ENCODE measurements at places on chromosomes 7 and 10. TPM values are rescaled to one million over a fixed set of nuclear protein-coding genes. Genes with fewer than 3 reads are reported as not detected.
A peak's percentile ranks its signal among the peaks of the same experiment; 100 is the strongest.

Gene LBX1
- total RNA-seq: not detected

Gene PTF1A
- total RNA-seq: not detected

Gene ELAPOR2
- 8.6 TPM for total RNA-seq

Gene HMX3
- not detected for total RNA-seq

Gene MYL7
- not detected for total RNA-seq

Gene PAOX
- 5.8 TPM for total RNA-seq

Gene GSTO2
- total RNA-seq: 1.4 TPM

Gene WEE2
- total RNA-seq: 0.68 TPM

Gene KIAA1217
- not detected for total RNA-seq

GRCh38 chr7:921581-922333, 32.7 kb downstream of the ADAP1 start:
- peak overlapping the region; percentile 87 for H3K27ac ChIP-seq
- no peaks in the 10 kb centered on the region for H3K27me3 ChIP-seq
- peak overlapping the region; percentile 32 for H3K4me3 ChIP-seq
- H3K4me1 ChIP-seq: peaks cover 63% of the 10 kb centered on the region

GRCh38 chr7:14905764-14906163, 3.2 kb upstream of the DGKB start:
- no peaks in the 10 kb centered on the region for H3K4me1 ChIP-seq
- no peak overlapping the region for H3K27ac ChIP-seq
- H3K27me3 ChIP-seq: no peaks in the 10 kb centered on the region
- DNase-seq: no peak

- DNase-seq: no peak
- H3K4me1 ChIP-seq: peaks cover 9% of the 10 kb centered on the region
- H3K27me3 ChIP-seq: peaks cover 29% of the 10 kb centered on the region
- H3K4me3 ChIP-seq: peak within 1 kb of the TSS; percentile 1
- no peak within 1 kb of the TSS for H3K27ac ChIP-seq
Measured at GRCh38 chr7:29146057-29146706, at the start of gene CPVL. Gene CPVL, minus strand, starts transcription at chr7:29146537. Its CDS starts 25,476 bp downstream, at chr7:29121061.

DNA sequence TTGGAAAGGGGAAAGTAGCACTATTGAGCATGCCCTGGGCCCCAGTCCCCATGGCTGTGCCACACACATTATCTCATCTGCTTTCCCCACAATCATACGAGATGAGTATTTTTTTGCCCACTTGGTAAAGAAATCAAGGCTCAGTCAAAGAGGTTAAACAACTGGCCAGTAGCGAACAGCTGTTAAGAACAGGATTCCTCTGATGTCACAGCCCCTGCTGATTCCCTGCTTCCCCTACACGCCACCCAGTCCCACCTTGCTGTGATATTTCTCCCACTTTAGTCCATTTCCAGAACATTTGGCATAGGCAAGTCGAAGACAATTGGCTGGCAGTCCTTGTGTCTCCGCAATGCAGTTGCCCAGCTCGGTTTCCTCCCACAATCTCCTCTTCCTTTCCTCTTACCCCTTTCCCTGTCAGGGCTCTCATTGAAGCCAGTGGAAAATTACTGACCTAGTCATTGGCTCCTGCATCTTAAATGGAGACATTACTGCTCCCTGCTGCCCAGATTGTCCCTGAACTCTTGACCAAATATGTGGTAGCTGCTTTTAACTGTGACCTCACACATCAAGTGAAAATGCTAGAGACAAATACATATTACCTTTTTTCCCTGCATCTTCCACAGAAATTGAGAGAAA, 56.5 kb upstream of the EEPD1 start:
- DNase-seq: no peak
- H3K27me3 ChIP-seq: no peaks in the 10 kb centered on the region
- no peaks in the 10 kb centered on the region for H3K36me3 ChIP-seq
- no peak overlapping the region for H3K27ac ChIP-seq

- H3K36me3 ChIP-seq: no peaks in the 10 kb centered on the region
- no peak overlapping the region for H3K27ac ChIP-seq
- DNase-seq: no peak
- no peaks in the 10 kb centered on the region for H3K4me1 ChIP-seq
- no peak overlapping the region for H3K4me3 ChIP-seq
Measured at GRCh38 chr10:8453587-8453986, 399.1 kb downstream of the GATA3 start.

- H3K27me3 ChIP-seq: no peaks in the 10 kb centered on the region
- peaks cover 12% of the 10 kb centered on the region for H3K4me1 ChIP-seq
- no peak overlapping the region for H3K4me3 ChIP-seq
- H3K36me3 ChIP-seq: peaks cover 16% of the 10 kb centered on the region
- no peak overlapping the region for H3K27ac ChIP-seq
- DNase-seq: no peak
Measured at GRCh38 chr7:137930581-137930980, 71.3 kb downstream of the CREB3L2 start.

DNA sequence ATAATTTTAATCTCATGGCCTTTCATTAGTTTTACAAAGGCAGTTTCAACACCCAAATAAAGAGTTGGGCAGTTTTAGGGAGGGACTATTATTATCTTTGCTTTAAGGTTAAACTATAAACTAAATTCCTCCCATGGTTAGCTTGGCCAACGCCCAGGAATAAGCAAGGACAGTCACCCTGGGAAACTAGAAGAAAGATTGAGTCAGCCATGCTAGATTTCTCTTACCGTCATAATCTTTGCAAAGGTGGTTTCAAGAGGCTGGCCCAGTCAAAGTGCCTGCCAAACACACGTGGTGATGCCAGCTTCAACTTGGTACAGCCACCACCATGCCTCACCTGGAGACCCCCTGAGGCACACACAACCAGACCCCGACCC, 317.4 kb upstream of the SP8 start:
- no peak for DNase-seq
- H3K4me1 ChIP-seq: no peaks in the 10 kb centered on the region
- H3K27ac ChIP-seq: no peak overlapping the region
- no peaks in the 10 kb centered on the region for H3K36me3 ChIP-seq

DNA sequence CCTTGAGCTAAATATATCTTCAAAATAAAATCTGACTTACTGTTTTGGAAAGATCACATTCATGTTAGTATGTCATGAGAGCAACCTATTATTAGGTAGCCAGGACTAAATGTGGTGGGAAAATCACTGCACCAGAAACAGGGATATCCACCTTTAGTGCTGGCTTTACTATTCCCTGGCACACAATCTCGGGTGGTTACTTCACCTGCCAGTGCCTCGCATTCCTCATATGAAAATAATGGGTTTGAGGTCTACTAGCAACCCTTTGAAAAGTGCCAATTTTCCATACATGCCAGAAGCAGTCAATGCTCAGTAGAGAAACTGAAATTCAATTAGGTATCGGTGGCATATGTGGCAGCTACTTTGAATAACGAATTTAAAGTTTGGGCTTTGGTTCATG, 36.8 kb downstream of the PTN start:
- H3K4me1 ChIP-seq: no peaks in the 10 kb centered on the region
- DNase-seq: no peak
- H3K27ac ChIP-seq: no peak overlapping the region
- no peaks in the 10 kb centered on the region for H3K27me3 ChIP-seq
- H3K4me3 ChIP-seq: no peak overlapping the region

GRCh38 chr10:59799421-59799820, 46.2 kb upstream of the MRLN start:
- no peak overlapping the region for H3K4me3 ChIP-seq
- H3K36me3 ChIP-seq: peaks cover 29% of the 10 kb centered on the region
- DNase-seq: no peak

DNA sequence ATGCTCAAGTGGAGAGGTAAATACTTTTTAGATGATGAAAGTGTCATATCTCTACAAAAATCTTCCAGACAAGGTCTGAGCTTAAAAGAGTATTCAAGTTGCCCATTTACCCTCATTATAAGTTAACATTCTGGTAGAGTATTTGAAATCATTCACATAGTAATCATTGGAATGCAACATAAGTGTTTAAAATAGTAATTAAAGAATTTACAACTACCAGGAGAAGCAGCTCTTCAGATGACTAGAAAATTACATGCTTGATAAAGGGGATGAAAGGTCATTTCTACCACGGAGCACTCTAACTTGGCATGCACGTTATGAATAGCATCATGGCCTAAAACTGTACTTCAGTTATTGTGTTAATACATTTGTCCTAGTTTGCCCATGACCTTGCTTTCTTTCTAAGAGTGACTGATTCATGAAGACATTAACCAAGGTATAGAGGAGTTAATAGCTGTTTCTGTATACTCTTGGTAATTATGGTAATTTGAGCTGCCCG, 120.0 kb downstream of the SEMA3E start:
- H3K27me3 ChIP-seq: no peaks in the 10 kb centered on the region
- no peak overlapping the region for H3K27ac ChIP-seq
- H3K36me3 ChIP-seq: no peaks in the 10 kb centered on the region
- H3K4me1 ChIP-seq: no peaks in the 10 kb centered on the region

DNA sequence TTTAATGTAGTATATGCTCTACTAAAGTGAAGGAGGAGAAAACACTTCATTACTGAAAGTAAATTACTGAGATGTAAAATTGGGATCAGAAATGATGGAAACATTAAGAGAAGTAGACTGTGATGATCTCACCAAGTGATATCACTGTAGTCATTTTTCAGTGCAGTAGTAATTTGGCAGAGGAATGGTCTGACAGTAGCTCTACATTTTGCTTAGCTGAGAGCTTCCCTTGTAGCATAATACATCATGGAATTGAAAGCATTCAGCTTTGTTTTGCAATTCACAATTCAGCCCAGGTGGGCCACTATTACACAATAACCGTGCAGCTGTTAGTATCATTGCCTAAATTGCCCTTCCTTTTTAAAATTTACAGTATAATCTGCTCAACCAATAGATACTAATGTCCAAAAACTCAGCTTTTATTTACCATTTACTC, 19.4 kb upstream of the CABCOCO1 start:
- DNase-seq: no peak
- H3K36me3 ChIP-seq: no peaks in the 10 kb centered on the region
- no peak overlapping the region for H3K27ac ChIP-seq
- H3K4me1 ChIP-seq: no peaks in the 10 kb centered on the region

DNA sequence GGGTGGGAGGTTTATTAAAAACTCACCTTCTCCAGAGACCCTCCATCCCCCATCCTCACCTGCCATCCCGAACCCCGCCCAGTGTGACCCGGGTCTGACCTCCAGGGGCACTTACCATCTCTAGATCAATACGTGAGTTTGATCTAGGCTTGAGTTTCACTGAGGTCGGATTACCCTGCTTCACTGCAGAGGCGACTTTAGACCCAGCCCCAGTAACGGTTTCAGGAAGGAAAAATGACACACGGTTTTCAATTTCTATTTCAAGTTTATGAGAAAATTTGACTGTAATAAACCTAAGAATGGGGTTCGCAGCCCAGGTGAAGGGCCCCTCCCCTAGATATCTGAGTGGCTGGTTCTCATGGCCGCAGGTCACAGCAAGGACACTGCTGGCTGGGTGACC, 33.1 kb downstream of the RCC1L start:
- H3K36me3 ChIP-seq: peaks cover 13% of the 10 kb centered on the region

- H3K27me3 ChIP-seq: no peaks in the 10 kb centered on the region
- H3K36me3 ChIP-seq: no peaks in the 10 kb centered on the region
- H3K4me1 ChIP-seq: peaks cover 4% of the 10 kb centered on the region
- H3K27ac ChIP-seq: no peak overlapping the region
Measured at GRCh38 chr10:133484818-133485217, 31.1 kb downstream of the SCART1 start.

- no peaks in the 10 kb centered on the region for H3K36me3 ChIP-seq
- H3K27ac ChIP-seq: no peak overlapping the region
- no peak overlapping the region for H3K4me3 ChIP-seq
- peaks cover 9% of the 10 kb centered on the region for H3K4me1 ChIP-seq
- H3K27me3 ChIP-seq: no peaks in the 10 kb centered on the region
Measured at GRCh38 chr10:31932838-31933237, 4.2 kb upstream of the ARHGAP12 start.

- peaks cover 2% of the 10 kb centered on the region for H3K27me3 ChIP-seq
- DNase-seq: peak; percentile 10
- H3K4me3 ChIP-seq: no peak overlapping the region
- H3K36me3 ChIP-seq: no peaks in the 10 kb centered on the region
- H3K4me1 ChIP-seq: peaks cover 16% of the 10 kb centered on the region
Measured at GRCh38 chr7:157501581-157501980, 164.8 kb downstream of the DNAJB6 start.

DNA sequence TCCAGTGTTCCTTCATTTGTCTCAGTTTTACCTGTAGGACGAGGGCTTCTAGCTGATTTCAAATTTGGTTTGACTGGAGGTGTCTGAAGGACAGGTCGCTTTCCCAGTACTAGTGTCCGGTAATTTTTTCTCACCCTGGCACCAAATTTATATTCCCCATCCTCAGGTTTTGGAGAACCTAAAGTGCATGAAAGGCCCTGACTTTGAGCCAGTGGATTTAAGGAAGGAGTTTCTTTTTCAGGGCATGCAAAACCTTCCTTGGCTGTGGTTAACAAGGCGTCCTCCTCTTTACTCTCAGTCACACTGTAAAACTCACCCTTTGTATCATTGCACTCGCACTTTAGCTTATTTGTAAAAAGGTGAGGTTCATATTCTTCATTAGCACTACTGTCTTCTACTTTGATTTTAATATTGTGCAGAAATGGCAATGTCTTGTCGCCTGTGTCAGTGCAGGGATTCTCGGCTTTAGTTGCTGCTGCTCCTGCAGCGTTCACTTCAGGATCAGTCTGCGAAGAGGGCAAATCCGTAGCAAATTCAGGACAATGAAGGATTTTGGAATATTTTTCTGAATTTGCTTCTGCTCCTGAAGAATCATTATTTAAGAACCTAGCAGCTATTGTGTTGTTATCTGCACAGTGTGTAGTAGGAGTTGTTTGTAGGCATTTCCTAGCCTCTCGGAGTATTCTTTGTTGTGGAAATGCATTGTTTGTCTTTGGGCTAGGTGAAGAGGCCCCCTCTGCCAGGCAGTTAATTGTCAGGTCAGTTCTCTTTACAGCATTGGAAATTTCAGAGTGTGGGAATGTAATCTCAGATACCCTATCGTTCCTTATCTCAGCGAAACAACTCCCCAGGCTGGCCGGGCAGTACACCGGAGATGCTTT, 9.9 kb downstream of the SKIDA1 start:
- no peak overlapping the region for H3K4me3 ChIP-seq
- H3K36me3 ChIP-seq: no peaks in the 10 kb centered on the region
- peaks cover 35% of the 10 kb centered on the region for H3K4me1 ChIP-seq
- H3K27ac ChIP-seq: no peak overlapping the region
- peaks cover 82% of the 10 kb centered on the region for H3K27me3 ChIP-seq

- no peaks in the 10 kb centered on the region for H3K4me1 ChIP-seq
- no peak for DNase-seq
- no peak overlapping the region for H3K4me3 ChIP-seq
- H3K27me3 ChIP-seq: no peaks in the 10 kb centered on the region
- no peaks in the 10 kb centered on the region for H3K36me3 ChIP-seq
- H3K27ac ChIP-seq: no peak overlapping the region
Measured at GRCh38 chr10:72524489-72524888, 101.4 kb downstream of the MICU1 start.

- no peaks in the 10 kb centered on the region for H3K36me3 ChIP-seq
- no peak overlapping the region for H3K27ac ChIP-seq
- DNase-seq: no peak
- H3K27me3 ChIP-seq: peaks cover 4% of the 10 kb centered on the region
- H3K4me3 ChIP-seq: no peak overlapping the region
Measured at GRCh38 chr7:137816696-137817320, 30.0 kb downstream of the DGKI start.

- no peaks in the 10 kb centered on the region for H3K4me1 ChIP-seq
- no peak overlapping the region for H3K27ac ChIP-seq
- H3K27me3 ChIP-seq: no peaks in the 10 kb centered on the region
Measured at GRCh38 chr10:5274795-5275194, 78.2 kb downstream of the AKR1C4 start.

GRCh38 chr10:30630571-30630970, 1.0 kb upstream of the LYZL2 start:
- DNase-seq: no peak
- H3K4me1 ChIP-seq: no peaks in the 10 kb centered on the region
- no peak overlapping the region for H3K27ac ChIP-seq
- peaks cover 4% of the 10 kb centered on the region for H3K27me3 ChIP-seq
- no peaks in the 10 kb centered on the region for H3K36me3 ChIP-seq
